ENCODE measurements at places on chromosomes 2 and 18. TPM values are rescaled to one million over a fixed set of nuclear protein-coding genes. Genes with fewer than 3 reads are reported as not detected.

IL1RL2 gene
- total RNA-seq = not detected

PAX8 gene
- 0.77 TPM for total RNA-seq

OBSL1 gene
- 22.3 TPM for total RNA-seq

HOXD8 gene
- total RNA-seq = 5.9 TPM

HMSD gene
- 0.26 TPM for total RNA-seq

PPP4R1 gene
- 39.7 TPM for total RNA-seq

OTOF gene
- total RNA-seq = 0.03 TPM

FOSL2 gene
- total RNA-seq = 49.5 TPM

RGPD4 gene
- not detected for total RNA-seq

PID1 gene
- 3.5 TPM for total RNA-seq

TSHZ1 gene
- 6.4 TPM for total RNA-seq

DPP4 gene
- 0.44 TPM for total RNA-seq

REG1A gene
- not detected for total RNA-seq

ATP9B gene
- total RNA-seq = 18.5 TPM

ANKRD36 gene
- 4.6 TPM for total RNA-seq

TCF4 gene
- total RNA-seq = 3.0 TPM

NAT8 gene
- not detected for total RNA-seq

RETSAT gene
- 49.9 TPM for total RNA-seq

CRYBA2 gene
- not detected for total RNA-seq

AKAIN1 gene
- not detected for total RNA-seq

ARHGAP25 gene
- total RNA-seq = 0.13 TPM

KLHL41 gene
- 0.20 TPM for total RNA-seq

RNF144A gene
- 6.2 TPM for total RNA-seq

GREB1L gene
- 2.2 TPM for total RNA-seq

GAREM1 gene
- 2.2 TPM for total RNA-seq

CAVIN2 gene
- 11.9 TPM for total RNA-seq

TXNDC2 gene
- 0.38 TPM for total RNA-seq

TCF7L1 gene
- 7.3 TPM for total RNA-seq

PREPL gene
- 19.3 TPM for total RNA-seq

REL gene
- total RNA-seq = 2.7 TPM

MAL gene
- total RNA-seq = not detected

ENOSF1 gene
- 26.5 TPM for total RNA-seq

CDKL4 gene
- not detected for total RNA-seq

RIT2 gene
- total RNA-seq = not detected

NGEF gene
- 16.8 TPM for total RNA-seq

TGFBRAP1 gene
- 16.3 TPM for total RNA-seq

AGPS gene
- total RNA-seq = 38.2 TPM

HES6 gene
- 12.2 TPM for total RNA-seq

ARHGEF4 gene
- total RNA-seq = 7.7 TPM

SNTG2 gene
- total RNA-seq = not detected

ABCG8 gene
- total RNA-seq = not detected

VWC2L gene
- total RNA-seq = not detected

CDCA7 gene
- total RNA-seq = 47.0 TPM

FAM110C gene
- total RNA-seq = 0.14 TPM

SP9 gene
- total RNA-seq = 2.9 TPM

TRIM43 gene
- 0.05 TPM for total RNA-seq

PAPOLG gene
- 10.4 TPM for total RNA-seq

PTPRM gene
- total RNA-seq = 30.7 TPM

POU3F3 gene
- not detected for total RNA-seq

ANTXR1 gene
- total RNA-seq = 167 TPM

RNF152 gene
- total RNA-seq = 0.01 TPM

PARD6G gene
- 1.8 TPM for total RNA-seq

TEX44 gene
- total RNA-seq = not detected

AAMP gene
- total RNA-seq = 189 TPM

RNF125 gene
- 0.53 TPM for total RNA-seq

RAX gene
- total RNA-seq = not detected

SLC38A11 gene
- not detected for total RNA-seq

MPP4 gene
- total RNA-seq = 0.08 TPM

ADD2 gene
- 23.6 TPM for total RNA-seq
